ENCODE measurements at places on chromosomes 2 and 18. TPM values are rescaled to one million over a fixed set of nuclear protein-coding genes. Genes with fewer than 3 reads are reported as not detected.
A peak's percentile ranks its signal among the peaks of the same experiment; 100 is the strongest.

DNA sequence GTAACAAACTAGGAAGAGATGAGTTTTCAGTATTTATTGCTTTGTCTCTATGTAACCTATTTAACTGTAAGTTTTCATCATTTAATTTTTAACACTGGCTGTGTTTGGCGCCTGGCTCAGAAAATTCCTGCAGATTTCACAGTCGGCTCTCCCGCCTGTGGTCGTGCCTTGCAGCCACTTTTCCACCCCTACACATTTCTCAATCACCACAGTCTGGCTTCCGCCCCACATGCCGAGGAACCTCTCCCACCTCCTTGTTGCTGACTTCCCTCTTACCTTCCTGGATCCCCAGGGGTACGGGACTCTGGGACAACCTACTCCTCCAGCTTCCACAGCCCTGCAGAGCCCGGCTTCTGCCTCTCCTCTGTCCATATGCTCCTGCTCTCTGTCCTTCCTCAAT, 41.6 kb upstream of the MGAT4A start:
- H3K4me1 ChIP-seq, result peaks cover 44% of the 10 kb centered on the region
- no peaks in the 10 kb centered on the region for H3K36me3 ChIP-seq
- DNase-seq, result no peak
- no peak overlapping the region for H3K4me3 ChIP-seq

DNA sequence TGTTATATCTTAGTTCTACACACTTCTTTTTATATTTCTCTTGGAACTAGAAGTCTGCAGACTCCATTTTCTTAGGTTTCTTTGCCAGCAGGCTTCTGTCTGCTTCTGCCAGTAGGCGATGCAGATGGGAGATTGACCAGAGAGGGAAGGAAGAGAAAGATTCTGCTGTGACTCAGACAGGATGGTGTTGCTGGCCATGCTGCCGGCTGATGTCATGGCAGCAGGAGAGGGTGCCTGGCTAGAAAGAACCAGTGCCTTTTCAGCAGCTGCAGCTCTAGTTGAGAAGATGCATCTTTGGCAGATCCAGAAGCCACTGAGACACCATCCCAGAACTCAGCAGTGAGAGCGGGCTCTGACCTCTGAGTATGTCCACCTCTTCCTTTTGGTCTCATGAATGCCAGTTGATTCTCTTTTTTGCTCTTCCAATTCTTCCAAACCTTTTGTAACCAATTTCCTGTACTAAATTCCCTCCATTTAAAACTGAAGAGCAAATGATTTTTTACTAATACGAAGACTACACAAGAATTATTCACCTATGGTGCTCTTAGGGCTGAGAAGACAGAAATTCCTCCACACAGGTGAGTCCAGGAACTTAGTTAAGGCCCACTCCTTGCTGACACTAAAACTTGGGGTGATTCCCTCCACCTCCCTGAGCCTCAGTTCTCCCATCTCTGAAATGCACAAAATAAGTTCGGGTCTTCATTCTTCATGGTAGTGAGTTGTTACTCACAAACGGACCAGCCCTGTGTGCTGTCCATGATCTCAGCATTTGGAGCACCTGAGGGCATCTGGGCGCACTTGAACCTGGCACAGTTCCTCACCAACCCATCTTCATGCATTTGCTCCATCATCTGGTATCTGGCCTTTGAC, 200.7 kb downstream of the MYCN start:
- H3K27ac ChIP-seq, result no peak overlapping the region
- H3K27me3 ChIP-seq, result no peaks in the 10 kb centered on the region
- DNase-seq, result no peak
- H3K4me3 ChIP-seq, result no peak overlapping the region
- no peaks in the 10 kb centered on the region for H3K36me3 ChIP-seq
- no peaks in the 10 kb centered on the region for H3K4me1 ChIP-seq

DNA sequence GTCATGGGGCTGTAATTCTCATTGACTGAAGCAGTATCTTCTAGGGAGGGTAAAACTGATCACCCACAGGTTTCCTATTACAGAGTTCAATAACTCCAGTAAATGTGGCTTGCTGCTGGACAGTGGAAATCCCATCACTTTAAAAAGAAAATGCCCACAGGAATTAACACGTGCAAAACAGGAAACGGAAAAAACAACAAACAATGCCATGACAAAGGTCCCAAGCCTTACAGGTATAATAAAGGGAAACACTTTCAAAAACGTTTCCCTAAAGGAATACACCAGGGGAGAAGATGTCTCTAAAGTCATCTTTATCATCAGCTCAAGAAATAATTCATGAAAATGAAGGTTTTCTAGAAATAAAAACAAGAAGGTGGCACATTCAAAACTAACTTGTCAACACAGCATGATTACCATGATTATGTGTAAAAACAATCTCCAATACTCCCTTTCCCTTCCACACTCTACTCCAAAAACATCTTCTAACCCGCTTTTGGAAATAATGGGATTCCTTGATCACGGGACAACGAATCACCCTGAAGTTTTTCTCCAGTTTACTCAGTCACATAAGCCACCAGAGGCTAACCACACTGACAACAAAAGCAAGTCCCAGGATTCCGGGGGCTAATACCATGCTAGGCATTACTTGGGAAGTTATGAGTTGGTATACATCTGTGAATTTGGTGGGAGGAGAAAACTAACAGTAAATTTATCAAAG, 167.9 kb downstream of the TCF4 start:
- H3K27me3 ChIP-seq, result no peaks in the 10 kb centered on the region
- no peak for DNase-seq
- H3K4me3 ChIP-seq, result peak overlapping the region; percentile 21
- H3K4me1 ChIP-seq, result peaks cover 10% of the 10 kb centered on the region

DNA sequence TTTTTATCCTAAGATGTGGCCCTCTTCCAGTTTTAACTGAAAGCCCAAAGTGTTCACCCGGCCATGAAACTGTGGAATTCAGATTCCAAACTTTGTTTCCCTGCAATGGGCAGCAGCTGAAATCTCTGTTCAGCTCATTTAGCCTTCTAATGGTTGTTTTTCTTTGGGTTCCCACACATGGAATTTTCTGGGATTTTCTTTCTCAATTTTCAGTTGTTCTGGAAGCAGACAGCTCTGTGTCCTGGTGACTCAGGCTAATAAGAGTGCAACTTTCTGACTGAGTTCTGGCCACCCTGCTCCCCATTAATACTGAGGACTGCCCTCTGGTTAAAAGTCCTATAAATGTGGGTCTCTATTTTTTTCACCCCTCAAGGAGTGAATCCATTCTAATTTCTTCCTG, 78.5 kb downstream of the PMS1 start:
- DNase-seq, result no peak
- no peaks in the 10 kb centered on the region for H3K36me3 ChIP-seq
- H3K4me3 ChIP-seq, result no peak overlapping the region
- no peaks in the 10 kb centered on the region for H3K27me3 ChIP-seq
- no peaks in the 10 kb centered on the region for H3K4me1 ChIP-seq

DNA sequence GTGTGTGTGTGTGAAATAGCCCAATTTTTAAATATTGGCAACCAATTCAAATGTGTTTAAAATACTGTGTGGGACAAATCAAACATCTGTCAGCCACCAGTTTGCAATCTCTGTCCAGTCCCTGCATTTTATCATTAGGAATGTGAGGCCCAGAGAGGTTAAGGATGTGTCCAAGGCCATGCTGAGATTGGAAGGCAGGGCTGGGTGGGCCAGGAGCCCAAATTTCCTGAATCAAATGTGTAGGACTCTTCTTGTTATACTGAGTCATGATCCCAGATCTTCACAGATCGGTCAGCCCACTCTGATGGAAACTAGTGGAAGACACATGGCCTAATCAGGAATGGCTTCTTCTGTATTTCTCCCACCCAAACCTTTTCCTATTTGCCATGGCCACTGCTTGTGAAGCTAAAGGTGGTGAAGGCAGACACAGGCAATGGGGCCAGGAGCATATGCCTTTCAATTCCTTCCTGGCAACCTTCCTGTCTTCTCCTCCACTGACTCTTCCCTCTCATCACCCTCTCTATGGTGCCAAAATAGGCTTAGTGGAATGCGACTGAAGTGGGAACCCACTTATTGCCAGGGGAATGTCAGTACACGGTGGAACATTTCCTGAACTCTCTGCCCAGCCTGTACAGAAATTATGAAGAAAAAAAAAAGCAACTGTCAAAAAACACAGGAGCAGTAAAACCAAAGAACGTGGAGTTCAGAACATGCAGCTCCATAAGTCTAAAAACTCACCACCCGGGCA, 35.5 kb downstream of the ZEB2 start:
- peak overlapping the region; percentile 19 for H3K27ac ChIP-seq
- H3K4me3 ChIP-seq, result no peak overlapping the region

- no peak for DNase-seq
- no peak overlapping the region for H3K4me3 ChIP-seq
- H3K27ac ChIP-seq, result no peak overlapping the region
- H3K27me3 ChIP-seq, result no peaks in the 10 kb centered on the region
Measured at GRCh38 chr18:54942569-54942968, 16.7 kb downstream of the CCDC68 start.

DNA sequence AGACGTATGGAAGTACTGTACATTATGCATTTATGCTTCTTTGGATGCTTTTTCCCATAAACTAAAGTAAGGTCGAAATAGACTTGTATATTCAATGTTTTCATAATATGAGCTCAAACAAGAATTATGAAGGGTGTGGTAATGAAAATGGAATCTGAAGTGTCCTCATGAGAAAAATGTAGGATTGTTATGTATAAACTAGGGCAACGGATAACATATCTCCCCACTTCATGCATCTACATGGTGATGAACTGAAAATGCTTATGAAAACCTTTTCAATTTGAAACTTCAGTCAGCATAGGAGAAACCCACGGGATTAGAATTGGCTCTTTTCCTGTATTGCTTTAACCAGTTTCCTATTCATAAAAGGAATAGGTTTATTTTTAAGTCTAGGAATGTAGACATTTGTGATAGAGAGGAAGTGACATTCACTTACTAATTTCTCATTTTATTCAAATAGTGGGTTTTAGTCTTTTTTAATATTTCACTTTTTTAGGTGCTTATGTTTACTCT, 608.2 kb upstream of the GCFC2 start:
- H3K27me3 ChIP-seq, result no peaks in the 10 kb centered on the region
- no peaks in the 10 kb centered on the region for H3K36me3 ChIP-seq

The SLC5A6 gene
- total RNA-seq, result 68.4 TPM

The LHCGR gene
- 0.66 TPM for total RNA-seq

The ATG9A gene
- 45.9 TPM for total RNA-seq

The LIMS2 gene
- 11.2 TPM for total RNA-seq

The CCL20 gene
- total RNA-seq, result not detected

The GDF7 gene
- total RNA-seq, result 1.1 TPM

All from spinal cord (tissue), 10 donors.